ENCODE measurements at places on chromosomes 1 and 21.
A peak's percentile ranks its signal among the peaks of the same experiment; 100 is the strongest.

- no peak for DNase-seq
Observed at GRCh38 chr1:78913950-78914349, 92.6 kb downstream of the ADGRL4 start.

DNA sequence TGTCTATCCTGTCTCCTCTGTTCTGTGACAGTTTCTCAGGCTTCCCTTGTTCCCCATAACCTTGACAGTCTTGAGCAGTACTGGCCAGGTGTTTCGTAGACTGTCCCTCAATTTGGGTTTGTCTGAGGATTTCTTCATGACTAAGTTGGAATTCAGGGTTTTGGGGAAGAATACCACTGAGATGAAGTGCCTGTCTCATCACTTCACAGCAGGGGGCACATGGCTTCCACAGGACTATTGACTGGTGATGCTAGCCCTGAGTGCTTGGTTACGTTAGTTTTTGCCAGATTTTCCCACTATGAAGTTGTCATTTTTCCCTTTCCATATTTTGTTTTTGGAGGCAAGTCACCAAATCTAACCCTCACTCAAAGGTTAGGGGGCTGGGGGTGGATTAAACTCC lies 45.7 kb downstream of the CDCP2 start:
- DNase-seq: no peak

- DNase-seq: peak; percentile 73
Observed at GRCh38 chr1:151993734-151994496, at the start of gene S100A10. Gene S100A10 (minus strand): TSS chr1:151993859. CDS start chr1:151986230, 7,629 bp downstream.

DNA sequence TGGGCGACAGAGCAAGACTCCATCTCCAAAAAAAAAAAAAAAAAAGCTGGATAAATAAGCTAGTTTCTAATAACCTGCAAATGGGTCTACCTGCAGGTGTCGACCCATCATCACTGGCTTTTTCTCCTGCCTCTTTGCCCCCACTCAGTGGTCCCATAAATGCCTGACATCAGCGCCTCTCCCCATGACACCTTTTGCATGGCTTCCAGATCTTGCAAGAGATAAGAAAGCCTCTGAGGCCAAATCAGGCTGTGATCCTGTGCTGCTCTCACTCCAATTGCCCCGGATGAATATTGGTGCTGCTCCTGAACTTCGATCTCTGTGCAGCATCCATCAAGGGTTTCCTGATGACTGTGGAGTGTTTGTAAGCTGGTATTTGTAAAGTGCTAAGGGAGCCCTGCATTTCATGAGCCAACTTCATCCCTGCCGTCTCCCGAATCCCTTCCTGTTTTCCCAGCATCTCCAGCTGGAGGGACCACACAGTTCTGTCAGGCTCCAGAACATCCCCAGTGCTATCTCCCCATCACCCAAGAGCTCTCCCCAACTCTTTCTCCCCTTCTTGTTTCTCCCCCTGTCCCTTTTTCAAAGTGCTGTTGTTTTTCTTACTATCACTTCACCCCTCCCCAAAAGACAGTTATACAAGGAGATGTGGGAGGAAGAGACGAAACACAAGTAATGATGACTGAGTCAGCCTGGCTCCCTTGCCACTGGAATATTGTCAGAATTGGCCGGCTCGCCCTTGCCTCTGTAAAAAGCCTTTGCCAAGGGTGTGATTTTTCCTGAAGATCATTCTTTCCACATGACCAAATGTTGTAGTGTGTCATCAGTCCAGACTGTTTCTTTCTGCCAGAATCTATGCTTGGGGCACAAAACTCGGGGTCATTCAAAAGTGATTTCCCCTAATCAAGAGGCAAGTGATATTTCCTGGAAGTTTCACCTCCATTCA lies 2.8 kb upstream of the EFHD2 start:
- DNase-seq: no peak

DNA sequence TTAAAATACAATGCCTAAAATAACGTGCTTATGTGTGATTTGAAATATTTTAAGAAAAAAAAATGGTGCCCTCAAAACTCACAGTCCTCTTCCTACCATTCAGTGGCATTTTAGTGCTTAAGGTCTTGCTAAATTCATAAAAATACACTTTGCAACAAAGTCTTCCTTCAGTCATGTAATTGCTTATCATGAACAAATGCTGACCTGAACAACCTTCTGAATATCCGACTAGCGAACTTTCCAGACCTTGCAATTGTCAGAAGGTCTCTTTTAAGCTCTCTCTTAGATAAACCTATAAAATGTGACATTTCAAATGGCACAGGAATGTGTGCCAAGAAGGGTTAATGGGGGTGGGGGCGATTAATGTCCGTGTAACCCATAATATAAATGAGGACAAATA lies 858 bp downstream of the BRINP3 start:
- DNase-seq: no peak

DNA sequence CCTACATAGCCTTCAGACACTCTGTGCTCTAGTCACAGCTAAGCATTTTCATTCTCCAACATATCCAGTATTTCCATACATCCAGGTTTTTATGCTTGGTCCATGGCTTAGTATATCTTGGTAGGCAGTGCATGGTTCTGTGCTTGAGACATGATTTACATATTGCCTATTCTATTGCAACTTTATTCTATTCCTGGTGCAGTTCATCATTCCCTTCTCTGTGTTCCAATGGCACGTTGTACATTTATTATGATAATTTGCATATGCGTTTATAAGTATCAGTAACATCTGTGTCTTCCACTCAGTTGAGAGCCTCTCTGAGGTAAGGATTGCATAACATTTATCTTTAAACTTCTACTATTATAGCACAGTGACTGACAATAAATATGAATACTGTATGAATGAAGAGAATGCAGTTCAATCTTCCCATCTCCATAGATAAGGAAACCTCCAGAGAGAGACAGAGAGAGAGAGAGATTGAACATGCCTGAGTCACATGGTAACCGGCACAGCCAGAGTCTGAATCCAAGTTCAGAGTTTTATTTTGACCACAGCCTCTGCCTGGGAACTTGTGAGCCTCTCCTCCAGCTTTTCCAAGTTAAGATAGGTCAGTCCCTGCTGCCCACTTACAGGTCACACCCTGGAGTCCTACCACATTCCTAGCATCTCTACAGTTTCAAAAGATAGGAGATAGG lies 41.5 kb downstream of the PLPPR5 start:
- DNase-seq: no peak

DNA sequence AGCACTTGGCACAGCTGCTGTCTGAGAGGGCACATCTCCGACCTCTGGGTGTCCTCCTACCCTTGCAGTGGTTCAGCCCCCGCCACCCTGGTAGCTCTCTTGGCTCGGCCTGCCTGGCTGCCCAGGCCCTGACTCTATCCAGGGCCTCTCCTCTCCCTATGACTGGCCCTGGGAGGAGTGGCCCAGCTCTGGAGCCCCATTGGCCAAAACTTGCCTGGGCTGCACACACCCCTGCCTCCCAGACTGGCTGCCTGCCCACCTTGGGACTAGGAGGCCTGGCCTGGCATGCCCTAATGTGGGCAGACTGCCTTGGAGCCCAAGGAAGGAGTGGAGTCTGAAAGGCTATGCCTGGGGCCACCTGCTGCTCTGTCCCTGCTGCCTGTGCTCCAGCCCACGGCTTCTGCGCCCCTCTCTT lies 33.6 kb downstream of the ACOT11 start:
- no peak for DNase-seq

DNA sequence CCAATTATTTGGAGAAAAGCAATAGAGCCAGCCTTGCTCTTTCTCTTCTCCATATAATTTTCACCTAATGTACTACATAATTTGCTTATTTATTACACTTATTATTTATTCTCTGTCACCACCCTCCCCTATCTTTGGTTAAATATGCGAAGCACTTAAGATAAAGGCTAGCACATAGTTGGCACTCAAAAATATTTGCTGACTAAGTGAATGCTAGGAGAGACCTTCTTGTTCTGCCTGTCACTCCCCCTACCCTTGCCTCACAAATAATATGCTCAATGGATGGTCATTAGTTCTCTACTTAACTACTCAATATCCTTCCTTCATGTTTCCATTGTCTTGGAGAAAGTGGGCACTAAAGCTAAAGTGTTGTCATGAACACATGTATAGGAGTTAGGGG lies 139.7 kb upstream of the ZC3H11B start:
- no peak for DNase-seq

GRCh38 chr1:22920026-22920733 lies 52.5 kb downstream of the LACTBL1 start:
- DNase-seq: no peak

DNA sequence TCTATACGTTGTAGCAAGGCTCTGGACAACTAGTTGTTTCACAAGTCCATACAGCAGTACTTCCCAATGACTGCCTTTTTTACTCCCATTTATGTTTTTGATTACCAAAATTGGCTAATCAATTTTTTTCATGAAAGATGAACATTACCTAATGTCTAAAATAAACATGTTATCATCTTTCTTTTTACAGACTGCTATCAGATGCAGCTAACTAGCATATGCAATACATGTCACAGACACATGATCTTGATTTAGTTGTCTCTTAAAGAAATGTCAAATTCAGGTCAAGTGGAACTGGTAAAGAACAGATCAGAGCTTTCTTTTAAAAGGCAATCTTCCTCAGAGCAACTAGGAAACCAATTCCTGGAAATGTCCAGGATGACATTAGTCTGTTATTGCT lies 630 bp upstream of the DBT start:
- DNase-seq: no peak

- no peak for DNase-seq
Observed at GRCh38 chr1:103461161-103462105, 64.1 kb upstream of the RNPC3 start.

- DNase-seq: no peak
Observed at GRCh38 chr21:29870814-29871213, 69.0 kb downstream of the GRIK1 start.

DNA sequence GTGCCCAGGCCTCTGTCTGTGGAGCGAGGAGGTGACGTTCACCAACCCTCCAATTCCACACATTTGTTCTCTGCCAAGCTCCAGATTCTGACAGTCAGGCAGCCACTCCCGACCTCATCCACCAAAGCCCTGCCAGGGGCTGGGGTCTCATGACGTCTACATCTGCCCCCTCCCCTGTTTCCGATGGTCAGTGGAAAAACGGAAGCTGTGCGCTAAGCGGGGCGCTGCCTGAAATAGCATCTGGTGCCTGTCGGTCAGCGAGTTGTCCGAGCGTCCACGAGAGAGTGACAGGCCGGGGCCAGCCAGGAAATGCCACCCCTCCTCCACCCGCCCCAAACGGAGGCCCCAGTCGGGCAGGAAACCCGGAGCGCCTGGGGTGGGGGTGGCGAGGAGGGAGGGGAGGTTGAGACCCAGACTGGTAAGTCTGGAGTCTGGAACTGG lies 3.2 kb upstream of the TAL1 start:
- no peak for DNase-seq

DNA sequence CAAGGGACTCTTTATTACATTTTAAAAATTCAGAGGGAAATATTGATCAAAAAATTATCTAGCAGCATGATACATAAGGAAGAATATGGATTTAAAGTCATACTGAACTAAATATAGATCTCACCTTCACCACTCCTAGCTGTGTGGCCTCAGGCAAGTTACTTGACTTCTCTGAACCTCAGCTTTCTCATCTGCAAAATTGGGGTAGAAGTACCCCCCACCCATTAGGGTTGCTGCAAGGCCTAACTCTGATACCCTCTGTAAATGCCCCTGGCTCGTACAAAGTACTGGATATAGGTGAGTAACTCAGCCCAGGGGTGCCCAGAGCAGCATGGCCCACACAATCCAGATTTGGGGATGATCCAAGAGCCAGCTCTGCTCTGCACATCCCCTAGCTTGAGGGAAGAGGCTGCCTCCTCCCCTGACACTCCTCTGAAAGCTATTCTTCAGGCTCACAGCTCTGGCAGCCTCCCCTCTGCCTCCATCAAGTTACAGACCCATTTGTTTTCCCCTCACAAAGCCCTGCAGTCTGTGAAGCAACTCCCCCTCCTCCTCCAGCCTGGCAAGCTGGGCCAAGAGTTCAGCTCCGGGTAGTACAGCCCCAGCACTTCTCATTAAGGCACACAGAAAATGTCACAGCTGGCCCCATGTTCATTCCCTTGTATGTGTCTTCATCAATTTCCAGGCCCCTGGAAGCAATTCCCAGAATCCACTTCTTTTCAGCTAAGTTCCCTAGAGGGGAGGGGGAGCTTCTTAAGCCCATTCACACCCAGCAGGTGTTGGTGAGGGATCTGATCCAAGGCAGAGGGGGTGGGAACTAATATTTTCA lies 143.7 kb downstream of the PLPP3 start:
- no peak for DNase-seq

- DNase-seq: no peak
Observed at GRCh38 chr1:78104322-78104721, 58.6 kb downstream of the GIPC2 start.

- DNase-seq: no peak
Observed at GRCh38 chr1:16938351-16939321, 16.9 kb downstream of the CROCC start.

DNA sequence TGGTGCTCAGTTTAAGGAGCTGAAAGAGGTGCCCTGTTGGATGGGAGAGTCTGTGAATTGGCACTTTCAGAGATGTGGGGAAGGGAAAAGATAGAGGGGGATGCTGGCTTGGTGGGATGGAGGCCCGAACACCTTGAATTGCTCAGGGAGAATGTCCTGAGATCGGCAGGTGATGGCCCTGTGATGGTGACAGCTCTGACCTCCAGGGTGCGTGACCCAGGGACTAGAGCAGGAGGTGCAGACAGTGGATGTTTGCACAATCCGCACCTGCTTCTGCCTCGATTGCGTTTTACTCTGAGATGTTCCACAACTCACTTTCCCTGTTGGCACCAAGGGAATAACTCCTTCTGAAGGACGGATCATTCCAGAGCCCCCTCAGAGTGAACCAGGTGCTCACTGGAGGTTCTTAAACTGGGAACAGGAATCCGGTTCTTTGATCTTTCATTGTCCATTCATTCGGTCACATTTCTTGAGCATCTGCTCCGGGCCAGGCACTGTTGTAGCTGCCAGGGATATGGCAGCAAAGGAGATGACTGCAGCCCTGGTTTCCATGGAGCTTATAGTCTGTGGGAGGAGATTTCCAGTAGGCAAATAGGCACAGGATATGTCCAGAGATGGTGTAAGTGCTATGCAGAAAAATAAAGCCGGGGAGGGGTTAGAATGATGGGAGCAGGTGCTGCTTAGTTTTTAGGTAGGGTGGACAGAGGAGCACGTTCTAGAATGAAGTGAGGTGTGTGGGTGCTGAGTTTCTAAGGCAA lies 226.6 kb upstream of the TMEM51 start:
- no peak for DNase-seq

DNA sequence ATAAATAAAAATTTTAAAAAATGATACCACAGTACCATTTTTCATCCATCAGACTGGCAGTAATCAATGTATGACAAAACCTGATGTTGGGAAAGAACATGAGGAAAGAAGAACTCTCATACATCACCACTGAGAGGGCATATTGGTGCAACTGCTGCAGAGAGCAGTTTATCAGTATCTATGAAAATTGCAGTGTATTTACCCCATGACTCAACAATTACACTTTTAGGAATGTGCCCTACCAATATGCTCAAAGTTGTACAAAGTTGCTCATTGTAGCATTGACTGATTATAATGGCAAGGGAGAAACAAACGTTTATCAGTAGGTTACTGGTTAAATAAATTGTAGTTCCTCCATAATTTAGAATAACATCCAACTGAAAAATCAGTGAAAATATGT lies 36.7 kb downstream of the CATSPERE start:
- DNase-seq: no peak

DNA sequence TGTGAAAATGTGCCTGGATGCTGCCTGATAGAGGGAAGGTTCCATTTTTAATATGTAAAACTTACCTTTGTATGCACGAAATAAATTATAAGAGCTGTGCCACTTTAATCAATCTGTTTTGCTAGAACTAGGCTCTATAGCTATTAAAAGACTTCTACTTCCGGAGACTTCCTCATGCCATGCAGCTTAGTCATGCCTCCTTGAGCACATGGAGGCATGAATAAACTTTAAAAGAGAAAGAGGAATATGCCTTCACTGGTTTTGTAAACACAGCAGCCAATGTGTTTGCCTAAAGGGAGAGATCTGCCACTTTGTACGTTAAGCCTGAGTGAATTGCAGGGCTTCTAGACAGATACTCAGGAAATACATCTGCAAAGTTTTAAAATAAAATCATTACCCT lies 604.6 kb downstream of the LRRIQ3 start:
- no peak for DNase-seq
